Activated naive CD4-positive, alpha-beta T cell treated with anti-CD3 and anti-CD28 coated beads for 36 hours (primary cell): ENCODE measurements at places on chromosomes 5 and 9.

DNA sequence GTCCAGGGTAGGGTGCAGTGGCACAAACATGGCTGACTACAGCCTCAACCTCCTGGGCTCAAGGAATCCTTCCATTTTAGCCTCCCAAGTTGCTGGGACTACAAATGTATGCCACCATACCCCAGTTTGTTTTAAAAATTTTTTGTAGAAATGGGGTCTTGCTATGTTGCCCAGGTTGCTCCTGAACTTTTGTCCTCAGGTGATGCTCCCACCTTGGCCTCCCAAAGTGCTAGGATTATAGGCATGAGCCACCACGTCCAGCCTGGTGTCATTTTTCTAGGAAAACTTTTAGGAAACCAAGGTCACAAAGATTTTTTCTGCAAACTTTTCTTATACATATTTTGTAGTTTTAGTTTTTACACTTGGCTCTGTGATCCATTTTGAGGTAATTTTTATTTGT is 10.8 kb downstream of the RMI1 start:
- DNase-seq, result no peak

- DNase-seq, result no peak
Observed at GRCh38 chr5:134178096-134178419, 1.3 kb upstream of the SKP1 start.

- DNase-seq, result no peak
Observed at GRCh38 chr5:17989567-17990563, 355.6 kb downstream of the TAF11L14 start.

GRCh38 chr5:69206528-69207190 is 17.3 kb downstream of the CENPH start:
- no peak for DNase-seq

DNA sequence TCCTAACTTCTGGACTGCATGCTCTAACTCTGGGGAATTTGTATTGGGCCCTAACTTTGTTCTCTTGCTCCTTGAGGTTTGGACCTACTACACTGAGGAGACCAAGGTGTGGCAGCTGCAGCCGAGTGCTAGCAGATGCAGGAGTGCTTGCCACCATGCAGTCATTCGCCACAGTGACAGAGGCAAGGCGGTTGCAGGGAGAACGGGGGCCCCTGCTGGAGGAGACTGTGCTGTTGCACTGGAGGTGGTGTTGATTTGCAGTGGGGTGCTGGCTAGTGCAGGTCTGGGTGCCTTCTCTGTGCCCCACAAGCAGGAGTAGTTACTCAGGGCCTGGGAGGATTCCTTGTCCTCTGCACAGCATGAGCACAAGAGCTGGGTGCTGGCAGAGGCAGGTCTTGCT is 22.4 kb upstream of the DIRAS2 start:
- DNase-seq, result no peak

GRCh38 chr5:152255411-152255810 is 149.7 kb downstream of the NMUR2 start:
- DNase-seq, result no peak

DNA sequence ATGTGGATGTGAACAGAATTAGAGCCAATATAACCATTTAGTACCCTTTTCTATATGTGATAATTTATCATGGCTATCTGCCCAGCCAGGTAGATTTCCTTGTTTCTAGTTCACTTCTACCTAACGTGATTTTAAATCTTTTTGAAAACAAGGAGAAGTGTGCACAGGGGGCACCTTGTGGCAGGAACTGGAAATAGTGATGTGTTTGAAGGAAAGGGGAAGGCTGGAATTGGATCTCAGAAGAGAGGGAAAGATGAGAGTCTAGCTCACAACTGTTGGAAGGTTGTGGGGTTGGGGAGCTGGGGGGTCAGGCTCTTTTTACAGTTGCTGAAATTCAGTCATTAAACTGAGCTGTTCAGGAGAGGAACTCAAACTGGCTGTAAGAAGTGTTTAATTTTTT is 219.5 kb downstream of the KCTD16 start:
- no peak for DNase-seq

- no peak for DNase-seq
Observed at GRCh38 chr5:307794-308579, 13.5 kb upstream of the AHRR start.

GRCh38 chr5:32581010-32581785 is 4.2 kb upstream of the SUB1 start:
- no peak for DNase-seq

DNA sequence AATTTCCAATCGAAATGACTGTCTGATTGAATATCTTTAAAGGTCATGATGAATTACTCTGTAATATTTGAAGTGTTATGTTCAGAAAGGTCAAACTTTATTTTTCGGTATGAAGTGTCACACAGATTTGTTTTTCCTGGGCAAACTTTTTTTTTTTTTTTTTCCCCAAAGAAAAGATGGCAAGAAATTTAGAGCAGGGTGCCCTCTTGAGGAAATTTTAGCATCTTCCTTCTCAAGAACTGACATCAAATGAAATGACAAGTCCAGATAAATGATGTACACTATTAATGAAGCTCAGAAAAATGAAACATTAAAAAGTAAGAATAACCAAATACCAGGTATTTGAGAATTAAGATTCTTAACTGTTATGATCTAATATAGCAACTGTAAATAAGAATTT is 123.6 kb downstream of the INVS start:
- no peak for DNase-seq
